ENCODE measurements at places on chromosomes 5 and 9. TPM values are rescaled to one million over a fixed set of nuclear protein-coding genes. Genes with fewer than 3 reads are reported as not detected.

Gene SLC34A3
- 0.34 TPM for total RNA-seq

Gene SEMA6A
- 53.3 TPM for total RNA-seq

Gene ABL1
- total RNA-seq: 29.6 TPM

Gene FOXD4L3
- 1.2 TPM for total RNA-seq

Gene GDA
- 24.3 TPM for total RNA-seq

Gene LCN1
- total RNA-seq: not detected
